ENCODE measurements at places on chromosomes 12 and 14.

- no peak for DNase-seq
Measured at GRCh38 chr12:131643631-131644452, 67.0 kb upstream of the SFSWAP start.

DNA sequence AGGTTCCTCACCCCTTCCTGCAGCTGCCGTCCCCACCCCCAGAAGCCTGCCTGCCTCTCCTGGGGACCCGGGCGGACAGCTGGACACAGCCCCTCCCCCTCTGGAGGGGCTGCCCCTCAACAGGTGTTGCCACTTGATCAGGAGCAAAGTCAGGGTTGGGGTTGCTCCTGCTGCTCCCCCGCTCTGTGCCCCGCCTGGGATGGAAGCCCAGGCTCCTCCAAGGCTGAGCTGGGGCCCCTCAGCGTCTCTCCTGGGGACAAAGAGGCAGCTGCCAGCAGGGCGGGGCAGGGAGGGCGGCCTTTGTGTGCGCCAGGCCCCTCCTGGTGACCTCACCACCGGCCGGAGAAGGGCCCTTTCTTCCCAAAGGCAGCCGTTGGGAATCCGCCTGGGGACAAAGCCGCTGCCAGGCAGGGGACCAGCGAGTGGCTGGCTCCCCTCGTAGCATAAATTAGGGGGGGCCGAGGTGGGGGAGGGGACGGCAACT is 13.7 kb downstream of the TRMT61A start:
- no peak for DNase-seq

DNA sequence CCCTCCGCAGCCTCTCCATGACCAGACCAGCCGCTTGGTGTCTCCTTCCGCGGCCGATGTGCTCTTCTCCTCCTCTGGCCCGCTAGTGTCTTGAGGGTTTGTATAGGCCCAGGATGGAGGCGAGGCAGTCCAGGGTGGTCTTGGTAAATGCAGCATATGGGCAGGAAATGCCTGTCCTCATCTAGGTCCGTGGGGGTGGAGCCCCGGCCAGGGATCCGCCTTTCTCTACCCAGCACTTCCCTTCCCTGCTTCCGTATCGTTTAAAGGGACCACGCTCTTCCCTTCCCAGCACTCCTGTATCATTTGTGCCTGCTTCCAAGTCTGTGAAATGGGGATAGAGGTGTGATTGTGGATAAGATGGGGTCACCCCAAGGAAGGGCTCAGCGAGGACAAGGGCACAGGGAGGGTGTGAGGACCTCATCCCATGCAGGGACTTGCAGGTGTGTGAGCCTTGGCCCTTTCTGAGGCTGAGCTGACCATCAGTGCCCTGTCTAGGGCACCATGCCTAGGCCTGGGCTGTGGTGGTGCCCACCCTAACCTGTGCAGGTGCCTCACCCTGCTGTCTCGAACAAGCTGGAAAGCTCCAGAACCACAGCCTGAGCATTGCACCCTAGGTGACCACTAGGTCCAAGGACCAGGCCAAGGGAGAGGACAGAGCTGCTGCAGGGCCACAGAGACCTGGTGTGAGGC is 326.8 kb upstream of the RTL1 start:
- no peak for DNase-seq

DNA sequence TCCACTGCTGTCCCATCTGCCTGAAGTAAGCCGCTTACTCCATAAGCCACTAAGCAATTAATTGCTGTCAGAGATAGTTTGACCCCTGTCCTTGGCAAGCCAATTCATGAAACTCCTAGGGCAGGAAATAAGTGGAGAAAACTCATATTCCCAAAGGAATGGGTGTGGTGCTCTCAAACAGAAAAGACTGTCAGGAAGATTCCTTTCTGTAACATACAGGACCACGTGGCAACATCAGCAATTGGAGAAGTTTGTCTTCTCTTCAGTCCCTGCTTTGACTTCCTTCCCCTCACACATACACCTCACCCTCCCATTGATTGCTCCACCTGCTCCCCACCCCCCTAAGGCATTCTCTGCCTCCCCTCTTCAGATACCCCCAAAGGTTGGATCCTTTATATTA is 36.2 kb upstream of the MDM1 start:
- DNase-seq = no peak

DNA sequence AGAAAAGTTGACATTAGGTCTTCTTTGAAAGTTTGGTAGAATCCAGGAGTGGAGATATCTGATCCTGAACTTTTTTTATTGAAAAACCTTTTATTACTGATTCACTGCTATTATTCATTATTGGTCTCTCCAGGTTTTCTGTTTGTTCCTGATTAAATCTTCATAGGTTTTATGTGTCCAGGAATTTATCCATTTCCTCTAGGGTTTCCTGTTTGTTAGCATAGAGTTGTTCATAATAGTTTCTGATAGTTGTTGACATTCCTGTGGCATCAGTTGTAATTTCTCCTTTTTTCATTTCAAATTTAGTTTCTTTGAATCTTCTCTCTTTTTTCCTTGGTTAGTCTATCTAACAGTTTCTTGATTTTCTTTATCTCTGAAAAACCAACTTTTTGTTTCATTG is 370.3 kb downstream of the SLC6A15 start:
- DNase-seq = no peak

- no peak for DNase-seq
Measured at GRCh38 chr12:104971306-104971705, 13.2 kb upstream of the SLC41A2 start.

- DNase-seq = peak; percentile 8
Measured at GRCh38 chr14:30656190-30656632, 34.1 kb downstream of the SCFD1 start.

GRCh38 chr14:91901449-91902226 is 34.3 kb upstream of the TC2N start:
- DNase-seq = no peak

DNA sequence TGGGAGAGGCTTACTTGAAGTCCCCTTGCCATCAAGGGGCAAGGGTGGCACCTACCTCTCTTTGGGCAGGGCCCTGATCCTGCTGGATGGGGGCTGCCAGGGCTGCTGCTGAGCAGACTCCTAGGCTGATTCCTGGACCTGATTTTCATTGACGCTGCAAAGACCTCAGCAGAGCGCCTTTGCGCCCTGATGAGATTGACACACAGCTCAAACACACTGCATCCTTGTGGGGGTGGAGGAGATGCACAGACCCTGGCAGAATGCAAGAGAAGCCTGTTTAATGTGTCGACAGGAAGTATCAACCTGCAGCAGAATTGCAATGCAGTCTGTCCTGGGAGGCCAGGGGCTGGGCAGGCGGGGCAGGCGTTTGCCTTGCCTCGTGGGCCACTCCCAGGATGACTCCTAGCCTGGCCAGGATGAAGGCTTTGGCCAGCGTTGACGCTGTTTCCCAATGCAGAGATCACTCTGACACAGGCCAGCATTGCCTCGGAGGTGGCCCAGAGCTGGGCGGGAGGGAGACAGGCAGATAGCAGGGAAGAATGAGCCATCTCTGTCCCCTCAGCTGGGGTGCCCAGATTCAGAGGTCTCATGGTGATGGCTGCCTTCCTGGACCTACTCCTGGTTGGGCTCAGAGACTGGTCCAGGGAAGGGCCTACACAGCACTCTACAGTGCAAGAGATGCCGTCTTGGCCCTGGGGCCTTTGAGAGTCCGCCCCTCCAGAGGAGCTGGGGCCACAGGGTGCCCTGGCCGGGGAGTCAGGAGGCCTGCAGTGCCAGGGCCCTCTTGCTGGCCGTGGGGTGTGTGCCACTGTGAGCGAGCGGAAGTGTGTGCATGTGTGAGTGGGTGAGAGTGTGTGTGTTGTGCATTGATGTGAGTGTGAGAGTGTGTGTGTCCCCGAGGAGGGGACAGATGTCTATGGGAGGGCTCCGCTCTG is 108.3 kb downstream of the KIF26A start:
- no peak for DNase-seq

- no peak for DNase-seq
Measured at GRCh38 chr12:119151445-119152026, 27.2 kb upstream of the HSPB8 start.

DNA sequence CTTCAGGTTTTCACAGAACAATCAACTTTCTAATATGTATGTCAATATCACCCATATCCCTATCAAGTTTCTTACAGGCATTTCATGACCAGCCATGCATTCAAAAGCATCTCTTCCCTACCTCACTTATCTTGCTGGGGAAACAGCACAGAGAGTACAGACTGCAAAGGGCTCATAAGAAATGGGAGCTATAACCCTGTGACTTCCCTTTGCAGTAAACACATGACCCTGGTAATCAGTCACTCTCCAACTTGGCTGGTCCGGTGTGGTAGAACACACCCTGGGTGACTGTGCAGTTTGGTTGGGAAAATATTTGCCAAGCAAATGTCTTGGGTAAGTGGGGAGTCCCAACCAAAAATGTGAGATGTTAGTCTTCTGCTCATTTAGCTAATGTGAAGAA is 49.4 kb upstream of the TMCC3 start:
- DNase-seq = no peak

GRCh38 chr12:38669530-38669929 is 235.9 kb downstream of the CPNE8 start:
- no peak for DNase-seq

GRCh38 chr12:45170456-45171042 is 45.3 kb upstream of the ANO6 start:
- DNase-seq = peak; percentile 39

- no peak for DNase-seq
Measured at GRCh38 chr14:56886471-56887062, 76.3 kb upstream of the OTX2 start.

DNA sequence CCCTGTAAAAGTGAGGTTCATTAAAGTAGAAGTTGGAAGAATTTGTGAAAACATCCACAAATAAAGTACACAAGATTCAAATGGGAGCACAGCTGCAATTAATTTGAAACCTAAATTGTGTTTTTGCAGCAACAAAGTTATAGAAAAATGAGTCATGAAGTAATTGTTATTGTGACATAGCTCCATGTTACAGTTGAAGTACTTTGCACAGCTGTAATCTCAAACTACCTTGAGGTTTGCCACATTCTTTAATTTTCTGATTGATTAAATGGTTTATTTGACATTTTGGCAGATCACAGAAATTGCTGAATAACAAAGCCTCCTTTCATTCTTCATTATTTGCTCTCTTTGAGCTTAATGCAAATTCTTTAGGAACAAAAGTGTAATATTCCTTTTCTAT is 111.3 kb downstream of the RMST start:
- no peak for DNase-seq

GRCh38 chr12:84113666-84114065 is 798.9 kb downstream of the SLC6A15 start:
- no peak for DNase-seq

DNA sequence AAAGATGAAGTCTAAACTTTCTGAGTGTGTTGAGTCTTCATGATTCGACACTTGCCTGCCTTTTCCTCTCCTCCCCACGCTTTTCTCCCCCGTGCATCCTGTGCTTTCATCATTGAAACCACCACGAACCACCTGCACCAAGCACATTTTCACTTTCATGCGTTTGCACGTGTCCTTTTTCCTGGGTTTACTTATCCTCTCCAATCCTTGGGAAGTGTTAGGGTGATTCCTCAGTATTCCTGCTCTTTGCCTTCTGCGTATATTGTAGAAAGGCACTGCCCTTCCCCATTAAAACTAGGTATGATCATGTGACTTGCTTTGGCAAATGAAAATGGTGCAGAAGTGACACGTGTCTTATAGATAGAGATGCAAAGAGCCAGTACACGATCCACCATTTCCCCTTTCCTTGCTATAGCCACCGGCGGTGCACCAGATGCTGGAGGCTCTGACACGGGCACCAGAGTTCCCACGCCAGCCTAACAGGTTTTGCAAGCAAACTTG is 106.6 kb downstream of the BRMS1L start:
- no peak for DNase-seq

- DNase-seq = no peak
Measured at GRCh38 chr14:95185767-95186392, 28.6 kb upstream of the DICER1 start.

DNA sequence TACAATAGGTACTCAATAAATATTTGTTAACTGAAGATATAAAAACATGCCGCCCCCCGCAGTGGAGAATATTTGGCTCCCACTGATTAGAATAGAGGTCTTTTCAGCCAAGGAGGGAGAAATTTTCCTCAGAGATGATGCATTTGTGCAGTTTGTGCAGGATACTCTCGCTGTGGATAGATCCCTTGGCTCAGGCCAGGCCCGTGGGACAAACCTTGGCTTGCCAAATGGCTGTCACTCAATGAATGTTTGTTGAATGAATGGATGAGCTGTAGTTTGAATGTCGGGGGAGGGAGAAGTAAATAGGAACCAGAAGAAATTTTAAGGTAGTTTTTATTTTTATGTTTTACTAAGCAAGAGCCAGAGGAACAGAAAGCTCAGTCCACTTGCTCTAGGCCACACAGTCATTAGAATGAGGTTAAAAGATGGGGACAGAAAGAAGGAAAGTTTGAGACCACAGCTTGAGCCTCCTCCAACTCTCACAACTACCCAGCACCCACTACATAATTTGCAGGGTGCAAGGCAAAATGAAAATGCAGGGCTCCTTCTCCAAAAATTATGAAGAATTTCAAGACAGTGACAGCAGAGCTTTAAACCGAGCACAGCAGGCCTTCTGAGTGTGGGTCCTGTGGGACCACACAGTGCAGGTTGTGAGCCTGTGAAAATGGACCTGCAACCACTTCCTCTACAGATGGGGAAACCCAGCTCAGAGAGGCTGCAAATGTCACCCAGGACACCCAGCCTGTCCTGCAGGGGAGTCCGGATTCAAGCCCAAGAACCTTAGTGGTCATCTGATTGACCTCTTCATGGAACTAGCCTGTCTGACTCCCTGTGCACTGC is 51.4 kb downstream of the WSCD2 start:
- no peak for DNase-seq

GRCh38 chr14:65131301-65131701 is 29.0 kb upstream of the MAX start:
- no peak for DNase-seq

GRCh38 chr12:107277855-107278254 is 184.5 kb upstream of the CRY1 start:
- DNase-seq = no peak

DNA sequence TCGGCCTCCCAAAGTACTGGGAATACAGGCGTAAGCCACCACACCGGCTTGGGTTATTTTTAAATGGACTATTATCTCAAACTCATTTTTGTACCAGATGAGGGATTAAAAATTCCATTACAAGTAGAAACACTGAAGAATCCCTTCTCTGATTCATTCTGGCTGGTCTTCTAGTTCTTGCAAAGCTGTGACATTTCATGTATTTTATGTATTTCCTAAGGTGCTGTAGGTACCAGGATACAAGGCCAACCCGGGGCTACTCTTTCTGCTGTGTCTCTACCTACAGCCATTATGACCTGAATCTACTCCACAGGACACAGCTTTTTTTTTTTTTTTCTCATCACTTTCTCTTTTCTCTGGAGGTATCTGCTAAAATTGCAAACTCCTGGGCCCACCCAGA is 24.9 kb downstream of the CPM start:
- no peak for DNase-seq

- DNase-seq = no peak
Measured at GRCh38 chr14:74548881-74549280, 55.3 kb downstream of the ISCA2 start.

All from right renal cortex interstitium (tissue), 3 donors.